ENCODE measurements at places on chromosomes 12 and 14. TPM values are rescaled to one million over a fixed set of nuclear protein-coding genes. Genes with fewer than 3 reads are reported as not detected.

The LRRC10 gene
- not detected for total RNA-seq

The TGM1 gene
- total RNA-seq, result 0.40 TPM

The PRB2 gene
- total RNA-seq, result not detected

The MMP17 gene
- total RNA-seq, result 4.2 TPM

All from aortic smooth muscle cell (primary cell).